ENCODE measurements at places on chromosomes 13 and 19.

DNA sequence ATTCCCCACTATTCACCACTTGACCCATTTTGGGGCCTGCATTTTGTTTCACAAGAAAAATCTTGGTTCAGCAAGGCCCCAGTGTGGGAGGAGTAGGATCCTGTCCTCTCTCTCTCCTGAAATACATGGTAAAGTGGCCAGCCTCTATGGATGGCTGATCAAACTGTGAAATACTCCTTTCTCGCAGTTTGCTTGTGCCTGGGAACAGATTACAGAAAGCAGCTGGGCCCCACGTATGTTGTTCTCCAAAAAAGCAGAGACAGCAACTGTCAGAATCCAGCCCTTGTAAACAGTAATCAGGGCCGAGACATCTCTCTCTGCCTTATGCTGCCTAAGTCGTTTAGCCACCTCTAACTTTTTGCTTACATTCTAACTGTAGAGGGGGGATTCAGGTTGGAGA is 61.0 kb upstream of the RAP2A start:
- no peak for DNase-seq

GRCh38 chr13:29954082-29955028 is 103.9 kb upstream of the UBL3 start:
- no peak for DNase-seq

- DNase-seq: no peak
Measured at GRCh38 chr13:110280985-110281688, 25.8 kb downstream of the COL4A1 start.

DNA sequence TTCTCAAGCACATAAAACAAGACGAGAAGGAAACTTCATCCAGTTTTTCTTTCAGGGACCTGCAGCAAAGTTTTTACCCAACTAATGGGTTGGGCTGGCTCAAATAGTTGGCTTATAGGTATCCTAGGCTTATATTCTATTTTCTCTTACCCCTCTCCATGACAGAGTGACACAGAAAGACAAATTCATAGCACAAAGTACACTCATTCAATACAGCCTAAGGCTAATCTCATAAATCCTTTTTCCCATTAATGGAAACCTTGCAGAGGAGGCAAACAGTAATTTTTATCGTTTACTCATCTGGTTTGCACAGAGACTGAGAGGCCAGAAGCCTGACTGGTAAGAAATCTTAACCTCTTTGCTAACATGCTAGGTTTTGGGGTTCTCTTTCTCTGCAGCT is 1589.9 kb downstream of the SLITRK1 start:
- no peak for DNase-seq

- no peak for DNase-seq
Measured at GRCh38 chr13:84481958-84482357, 599.7 kb upstream of the SLITRK1 start.

DNA sequence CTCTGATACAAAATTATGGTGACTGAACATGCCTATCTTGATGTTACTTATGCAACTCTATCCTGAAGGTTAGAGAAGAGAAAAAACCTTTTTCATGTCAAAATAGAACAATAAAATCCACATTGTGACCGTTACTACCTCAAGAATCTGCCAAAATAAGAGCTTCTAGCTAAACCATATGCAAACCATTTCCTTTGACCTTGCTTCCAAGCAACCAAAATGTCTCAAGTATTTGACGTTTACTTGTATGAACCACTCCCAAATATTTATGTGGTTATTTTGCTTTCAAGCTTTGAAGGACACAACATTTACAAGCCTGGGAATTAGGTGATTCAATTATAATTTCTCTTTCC is 13.9 kb downstream of the FOXO1 start:
- no peak for DNase-seq

- no peak for DNase-seq
Measured at GRCh38 chr13:91520952-91521351, 122.5 kb downstream of the GPC5 start.

DNA sequence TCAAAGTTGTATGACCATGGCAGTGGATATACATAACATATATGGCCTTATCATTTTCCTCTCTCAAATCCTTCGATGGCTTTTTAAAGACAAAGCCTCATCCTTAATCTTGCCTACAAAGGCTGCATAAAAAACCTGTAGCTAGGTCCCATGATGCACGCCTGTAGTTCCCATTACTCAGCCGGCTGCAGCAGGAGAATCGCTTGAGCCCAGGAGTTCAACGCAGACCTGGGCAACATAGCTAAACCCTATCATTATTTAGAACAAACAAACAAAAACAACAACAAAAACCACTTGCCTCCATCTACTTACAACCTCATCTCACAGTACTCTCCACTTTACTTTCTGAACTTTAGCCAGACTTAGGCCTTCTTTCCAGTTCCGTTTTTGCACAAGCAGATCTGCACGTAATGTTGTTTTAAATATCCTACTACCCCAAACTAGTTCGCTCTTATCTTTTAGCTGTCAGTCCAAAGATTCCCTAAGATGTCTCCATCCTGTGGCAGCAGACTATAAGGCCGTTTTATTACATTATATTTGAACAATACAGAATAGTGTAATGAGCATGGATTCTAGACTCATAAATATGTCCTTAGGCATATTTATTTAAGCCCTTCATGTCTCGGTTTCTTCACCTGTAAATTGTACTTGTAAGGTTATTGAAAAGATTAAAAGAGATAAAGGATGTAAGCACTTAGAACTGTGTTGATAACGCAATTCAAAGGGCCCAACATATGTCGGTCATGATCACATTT is 969 bp upstream of the POMP start:
- no peak for DNase-seq

DNA sequence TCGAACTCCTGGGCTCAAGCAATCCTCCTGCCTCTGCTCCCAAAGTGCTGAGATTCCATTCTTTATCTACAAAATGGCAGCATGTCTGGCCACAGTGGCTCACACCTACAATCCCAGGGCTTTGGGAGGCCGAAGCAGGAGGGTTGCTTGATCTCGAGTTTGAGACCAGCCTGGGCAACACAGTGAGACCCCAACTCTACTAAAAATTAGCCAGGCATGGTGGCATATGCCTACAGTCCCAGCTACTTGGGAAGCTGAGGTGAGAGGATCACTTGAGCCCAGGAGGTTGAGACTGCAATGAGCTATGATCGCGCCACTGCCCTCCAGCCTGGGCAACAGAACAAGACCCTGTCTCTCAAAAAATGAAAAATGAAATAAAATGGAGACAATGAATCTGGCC is 6.1 kb downstream of the NAPA start:
- DNase-seq: no peak

- DNase-seq: no peak
Measured at GRCh38 chr19:6519289-6519688, 11.5 kb upstream of the TNFSF9 start.

DNA sequence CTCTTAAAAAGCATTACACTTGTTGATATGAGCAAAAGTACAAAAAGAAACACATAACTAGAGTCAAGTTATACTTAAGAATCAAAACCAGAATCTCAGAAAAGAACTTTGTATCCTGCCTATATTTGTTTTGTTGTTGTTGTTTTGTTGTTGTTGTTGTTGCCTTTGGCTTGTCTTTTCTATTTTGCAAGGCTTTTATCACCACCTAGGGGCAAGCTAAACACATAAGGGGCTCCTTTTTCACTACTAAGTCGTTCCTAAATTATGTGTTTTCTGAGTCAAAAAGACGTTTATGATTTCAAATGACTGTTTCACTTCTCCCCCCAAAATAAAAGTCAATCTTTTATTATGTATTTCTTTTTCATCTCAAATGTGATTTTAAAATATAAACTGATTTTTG is 250.2 kb downstream of the RBM26 start:
- DNase-seq: no peak

GRCh38 chr13:27549406-27549981 is 70.8 kb downstream of the LNX2 start:
- no peak for DNase-seq

DNA sequence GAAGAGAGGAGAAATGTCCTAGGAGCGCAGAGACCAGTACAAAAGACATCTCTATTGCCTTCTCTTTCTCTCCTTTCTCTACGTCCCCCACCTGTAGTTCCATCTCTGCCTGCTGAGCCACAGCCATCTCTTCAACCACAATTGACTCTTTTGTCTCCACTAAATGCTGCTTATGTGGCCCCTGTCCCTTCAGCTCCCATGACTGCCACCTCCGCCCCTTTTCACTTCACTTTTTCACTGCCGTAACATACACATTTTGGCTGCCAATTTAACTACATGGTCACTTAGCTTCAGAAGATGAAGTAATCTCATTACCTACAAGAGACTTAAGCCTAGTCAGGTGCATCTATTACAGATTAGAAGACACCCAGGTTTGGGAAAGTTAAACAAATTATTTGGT is 81.9 kb downstream of the MZT1 start:
- DNase-seq: no peak

GRCh38 chr13:25607096-25607495 is 235.3 kb downstream of the ATP8A2 start:
- DNase-seq: no peak

DNA sequence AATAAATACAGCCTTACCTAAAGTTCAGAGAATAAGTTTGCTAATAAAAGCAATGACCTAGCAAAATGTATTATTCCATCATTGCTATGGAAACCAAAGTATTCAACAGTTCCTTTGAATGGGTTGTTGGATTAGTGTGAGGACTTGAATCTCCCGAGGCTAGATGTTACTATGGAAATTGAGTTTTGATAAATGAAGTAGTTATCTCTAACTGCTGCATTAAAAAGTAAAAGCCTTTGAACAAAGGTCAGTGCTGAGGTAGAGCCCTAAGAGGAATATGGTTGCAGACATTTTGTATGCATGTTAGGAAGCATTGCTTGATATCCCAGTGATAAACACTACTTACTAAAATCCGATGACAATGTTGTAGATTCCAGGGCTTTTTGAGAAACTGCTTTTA is 6.2 kb downstream of the KLF5 start:
- no peak for DNase-seq

DNA sequence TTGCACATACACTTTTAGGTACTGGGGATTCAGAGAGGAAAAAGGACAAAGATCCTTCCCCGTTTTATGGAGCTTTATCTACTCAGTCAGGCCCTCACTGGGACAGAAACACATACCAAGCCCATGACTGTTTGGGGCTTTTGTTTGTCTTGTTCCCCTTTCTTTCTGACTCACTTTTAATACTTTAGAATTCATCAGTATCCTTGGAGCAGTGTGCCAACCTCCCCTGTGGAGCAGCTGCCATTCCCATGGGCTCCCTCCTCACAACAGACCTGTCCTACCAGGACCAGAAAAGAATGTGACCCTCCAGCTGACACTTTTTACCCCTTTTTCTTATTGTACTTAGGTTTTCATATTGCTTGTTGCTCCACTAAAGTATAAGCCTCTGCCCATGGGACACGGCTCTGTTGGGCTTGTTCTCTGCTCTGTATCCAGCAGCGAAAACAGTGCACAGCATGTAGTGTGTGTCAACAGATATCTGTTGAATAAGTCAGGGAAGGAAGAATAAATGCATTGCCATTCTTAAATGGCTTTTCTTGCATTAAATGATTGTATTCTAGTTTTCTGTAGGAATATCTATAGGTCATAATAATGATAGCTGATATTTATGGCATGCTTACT is 431.1 kb downstream of the EFNB2 start:
- DNase-seq: no peak

DNA sequence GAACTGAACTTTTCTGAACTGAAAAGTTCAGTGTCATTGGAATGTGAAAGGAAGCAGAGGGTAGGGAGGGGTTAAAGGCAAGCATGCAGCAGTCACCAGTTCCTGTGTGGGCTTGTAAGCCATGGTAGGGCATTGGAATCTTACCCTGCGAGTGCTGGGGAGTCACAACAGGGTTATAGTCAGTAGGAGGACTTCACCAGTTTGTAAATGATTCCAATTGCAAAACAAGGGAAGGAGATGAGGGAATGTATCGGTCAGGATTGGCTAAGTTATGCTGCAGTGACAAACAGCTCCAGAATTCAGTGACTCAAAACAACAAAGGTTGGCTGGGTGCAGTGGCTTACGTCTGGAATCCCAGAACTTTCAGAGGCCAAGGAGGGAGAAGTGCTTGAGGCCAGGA is 12.8 kb downstream of the LYPD3 start:
- no peak for DNase-seq

GRCh38 chr19:19113040-19113626 is 25.1 kb downstream of the TMEM161A start:
- no peak for DNase-seq

GRCh38 chr13:69912630-69913029 is 195.0 kb upstream of the ATXN8OS start:
- DNase-seq: no peak

GRCh38 chr13:98480915-98481877 is 95.7 kb downstream of the STK24 start:
- DNase-seq: peak; percentile 48

- DNase-seq: peak; percentile 100
Measured at GRCh38 chr19:19385131-19385895, 20.2 kb upstream of the GATAD2A start.

DNA sequence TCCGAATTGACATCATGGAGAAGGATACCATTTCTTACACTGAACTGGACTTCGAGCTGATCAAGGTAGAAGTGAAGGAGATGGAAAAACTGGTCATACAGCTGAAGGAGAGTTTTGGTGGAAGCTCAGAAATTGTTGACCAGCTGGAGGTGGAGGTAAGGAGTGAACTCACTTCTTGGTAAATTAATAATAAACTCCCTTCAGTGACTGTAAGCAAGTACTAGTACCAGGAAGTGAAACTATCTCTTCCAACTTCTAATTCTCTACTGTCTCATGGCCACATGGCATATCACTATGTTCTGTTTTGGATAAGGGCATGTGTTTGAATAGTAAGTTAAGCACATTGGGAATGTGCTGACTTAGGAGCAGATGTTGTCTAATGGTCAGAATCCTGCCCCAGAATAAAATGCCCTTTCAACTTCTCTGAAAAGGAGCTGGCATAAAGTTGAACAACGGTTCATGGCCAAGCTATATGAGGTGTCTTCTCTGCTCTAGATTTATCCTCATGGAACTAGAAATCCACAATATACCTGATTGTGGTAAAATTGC is 13.4 kb downstream of the OLFM4 start:
- no peak for DNase-seq

DNA sequence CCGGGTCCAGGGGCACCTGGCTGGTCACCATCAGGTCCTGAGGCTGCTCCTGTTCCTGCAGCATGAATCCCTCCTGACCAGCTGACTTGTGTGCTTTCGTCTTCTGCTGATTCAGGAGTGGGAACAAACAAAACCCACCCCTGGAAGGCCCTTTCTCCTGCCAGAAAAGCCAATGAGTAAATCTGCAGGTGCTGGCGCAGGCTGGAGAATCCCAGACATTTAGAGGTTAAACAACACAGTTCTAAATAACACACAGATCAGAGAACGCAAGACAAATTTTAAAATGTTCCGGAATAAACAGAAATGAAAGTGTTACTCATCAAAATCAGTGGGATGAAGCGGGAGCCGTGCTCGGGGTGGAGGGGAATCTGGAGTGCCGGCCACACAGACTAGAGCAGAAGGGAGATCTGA is 60.6 kb upstream of the C13orf46 start:
- DNase-seq: no peak

- DNase-seq: peak; percentile 46
Measured at GRCh38 chr19:31119951-31120690, 229.1 kb downstream of the TSHZ3 start.

- DNase-seq: no peak
Measured at GRCh38 chr13:102907886-102908515, 62.2 kb downstream of the ERCC5 start.

- DNase-seq: no peak
Measured at GRCh38 chr13:24254146-24254841, 55.1 kb upstream of the C1QTNF9 start.

All from right forelimb (tissue), 1 donor.